Head of caudate nucleus (tissue), 42 donors: ENCODE measurements at places on chromosomes 3 and 15.

DNA sequence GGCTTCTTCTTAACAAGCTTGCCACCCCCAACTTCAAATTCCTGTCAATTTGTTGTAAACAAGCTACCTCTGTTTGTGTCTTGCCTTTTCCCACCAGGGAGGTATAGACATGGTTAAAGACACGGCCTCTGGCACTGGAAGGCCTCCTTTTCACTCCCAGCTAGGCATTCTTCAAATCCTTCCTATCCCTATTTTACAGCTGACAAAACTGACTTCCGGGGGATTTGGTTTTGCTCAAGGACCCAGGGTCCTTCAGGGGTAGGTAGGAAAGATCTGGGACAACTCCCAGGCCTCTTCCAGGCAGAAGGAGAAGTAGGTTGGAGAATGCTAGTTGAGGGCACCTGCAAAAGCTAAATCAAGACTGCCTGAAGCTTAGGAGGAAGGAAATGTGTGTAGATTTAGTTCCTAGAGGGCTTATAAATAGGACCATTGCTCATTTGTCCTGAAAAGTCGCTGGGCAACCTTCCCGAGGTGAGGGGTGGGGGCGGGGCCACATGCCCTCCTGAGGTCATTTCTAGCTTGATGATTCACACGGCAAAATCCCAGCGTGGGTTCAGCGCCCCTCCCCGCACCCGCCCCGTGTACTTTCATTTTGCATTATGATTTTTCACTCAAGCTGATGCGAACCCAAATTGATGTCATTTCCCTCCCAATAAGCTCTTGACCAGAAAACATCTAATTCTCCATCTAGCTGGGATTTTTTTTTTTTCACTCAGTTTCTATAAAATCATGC, 365.5 kb downstream of the SHQ1 start:
- DNase-seq, result no peak

- DNase-seq, result no peak
Measured at GRCh38 chr3:138459619-138460535, 25.5 kb downstream of the ESYT3 start.

DNA sequence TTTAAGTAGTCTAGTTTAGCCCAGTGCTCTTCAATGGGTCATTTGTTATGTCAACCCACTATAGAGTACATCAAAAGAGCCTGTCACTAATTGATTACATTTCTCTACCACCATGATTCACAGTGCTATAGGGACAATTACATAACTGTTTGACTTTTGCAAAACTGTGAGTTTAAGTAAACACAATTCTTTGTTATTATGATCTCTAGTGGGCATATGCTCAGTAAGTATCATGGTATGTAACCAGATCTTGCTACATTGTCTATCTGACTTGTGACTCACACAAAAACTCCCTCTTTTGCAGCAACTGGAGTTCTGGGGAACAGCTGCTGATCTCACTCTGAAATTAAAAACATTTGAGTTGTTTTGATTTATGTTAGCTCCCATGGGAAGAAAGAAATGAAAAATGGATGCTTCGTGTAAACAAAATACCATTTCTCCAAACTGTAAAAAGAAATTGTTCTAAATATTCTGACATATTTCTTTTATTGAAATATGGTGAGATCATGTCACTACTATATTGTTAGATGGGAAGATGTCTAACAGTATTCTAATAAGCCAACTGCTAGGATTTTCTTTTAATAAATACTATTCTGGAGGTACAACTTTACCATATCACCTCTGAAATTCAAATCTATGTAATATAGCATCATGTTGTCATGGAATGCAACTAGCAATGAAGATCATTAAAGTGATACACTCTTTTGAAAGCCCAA, 470.4 kb downstream of the ROBO1 start:
- no peak for DNase-seq

DNA sequence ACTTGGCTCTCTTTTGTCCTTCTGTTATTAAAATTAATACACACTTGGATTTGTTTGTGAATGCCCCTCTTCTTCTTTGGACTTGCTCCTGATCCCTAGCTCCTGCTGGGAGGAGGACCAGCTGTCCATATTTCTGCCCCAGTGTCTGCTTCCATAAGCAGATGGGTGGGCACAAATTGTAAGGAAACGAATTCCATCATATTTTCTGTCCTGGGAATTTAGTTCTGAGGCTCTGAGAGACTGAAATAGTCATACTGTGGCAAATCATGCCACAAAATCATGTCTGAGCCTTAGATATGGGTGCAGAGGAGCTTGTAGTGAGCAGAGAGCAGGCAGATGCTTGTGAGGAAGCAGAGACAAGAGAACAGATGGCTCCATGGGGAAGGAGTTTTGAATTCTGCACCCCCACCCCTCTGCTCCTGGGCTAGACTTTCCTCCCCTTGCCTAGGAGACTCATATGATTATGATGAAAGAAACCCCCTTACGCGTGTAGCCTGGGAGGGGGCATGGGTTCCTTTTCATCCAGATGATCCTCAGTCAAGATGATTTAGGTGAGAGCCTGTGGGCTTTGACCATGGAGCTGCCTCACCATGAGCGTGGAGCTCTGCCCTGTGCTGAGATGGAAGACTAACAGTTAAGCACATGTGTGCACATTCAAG, 50.6 kb downstream of the SV2B start:
- no peak for DNase-seq

GRCh38 chr15:55222588-55222987, 25.8 kb upstream of the RSL24D1 start:
- DNase-seq, result no peak

- no peak for DNase-seq
Measured at GRCh38 chr15:100895721-100896120, 16.1 kb downstream of the ALDH1A3 start.

DNA sequence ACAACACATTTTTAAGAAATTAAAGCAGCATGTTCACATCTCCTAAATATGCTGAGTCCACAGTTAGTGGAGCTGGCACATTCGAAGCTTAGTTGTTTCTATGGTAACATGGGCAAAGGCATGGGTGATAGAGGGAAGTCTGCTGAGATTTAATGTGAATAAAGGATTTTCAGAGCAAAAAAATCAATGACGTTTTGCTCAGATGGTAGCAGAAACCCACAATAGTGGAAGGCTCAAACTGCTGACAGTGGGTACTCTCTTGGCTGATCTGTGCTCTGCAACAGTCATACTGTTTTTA, 795.1 kb upstream of the ARPP21 start:
- DNase-seq, result no peak

DNA sequence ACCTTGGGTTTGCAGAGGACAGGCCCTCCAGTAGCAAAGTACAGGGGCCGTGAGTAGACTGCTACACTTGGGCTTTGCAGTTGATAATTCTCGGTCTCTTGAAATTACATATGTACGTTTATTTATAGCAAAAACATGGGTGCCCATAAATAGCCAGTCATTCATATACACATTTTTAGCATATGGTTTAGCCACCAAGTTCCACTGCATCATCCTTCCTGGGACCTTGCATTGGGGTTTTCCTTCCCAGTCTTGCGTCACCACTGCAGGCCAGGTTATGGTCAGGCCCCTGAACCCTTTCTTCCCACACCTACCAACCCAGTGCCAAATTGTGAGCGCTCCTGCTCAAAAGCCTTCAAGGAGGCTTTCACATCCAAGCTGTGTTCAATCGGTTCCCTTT, 12.7 kb downstream of the KLHL25 start:
- no peak for DNase-seq

- DNase-seq, result no peak
Measured at GRCh38 chr3:183375337-183375736, 53.1 kb downstream of the MCF2L2 start.

- DNase-seq, result no peak
Measured at GRCh38 chr3:129567176-129567705, 24.3 kb downstream of the H1-8 start.

DNA sequence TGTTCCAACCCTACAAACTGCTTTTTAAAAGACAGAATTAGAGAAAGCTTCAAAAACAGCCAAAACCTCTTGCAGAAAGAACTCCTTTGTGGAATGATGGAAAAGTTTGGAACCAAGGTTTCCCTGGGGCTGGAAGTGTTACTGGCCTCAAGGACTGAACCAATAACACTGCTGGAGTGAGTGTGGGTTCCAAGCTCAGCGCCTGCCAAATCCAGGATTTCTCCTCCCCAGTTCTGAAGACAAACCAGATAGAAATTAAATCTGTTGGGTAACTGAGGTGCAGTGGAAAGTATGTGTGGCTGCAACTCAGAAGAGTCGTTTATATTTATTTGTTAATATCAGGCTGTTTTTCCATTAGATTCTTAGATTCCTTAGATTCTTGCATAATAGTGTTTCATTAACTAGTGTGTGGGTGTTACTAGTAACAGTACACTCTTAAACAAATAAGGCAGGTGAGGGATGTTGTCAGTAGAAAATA, 66.5 kb upstream of the FNDC3B start:
- no peak for DNase-seq

DNA sequence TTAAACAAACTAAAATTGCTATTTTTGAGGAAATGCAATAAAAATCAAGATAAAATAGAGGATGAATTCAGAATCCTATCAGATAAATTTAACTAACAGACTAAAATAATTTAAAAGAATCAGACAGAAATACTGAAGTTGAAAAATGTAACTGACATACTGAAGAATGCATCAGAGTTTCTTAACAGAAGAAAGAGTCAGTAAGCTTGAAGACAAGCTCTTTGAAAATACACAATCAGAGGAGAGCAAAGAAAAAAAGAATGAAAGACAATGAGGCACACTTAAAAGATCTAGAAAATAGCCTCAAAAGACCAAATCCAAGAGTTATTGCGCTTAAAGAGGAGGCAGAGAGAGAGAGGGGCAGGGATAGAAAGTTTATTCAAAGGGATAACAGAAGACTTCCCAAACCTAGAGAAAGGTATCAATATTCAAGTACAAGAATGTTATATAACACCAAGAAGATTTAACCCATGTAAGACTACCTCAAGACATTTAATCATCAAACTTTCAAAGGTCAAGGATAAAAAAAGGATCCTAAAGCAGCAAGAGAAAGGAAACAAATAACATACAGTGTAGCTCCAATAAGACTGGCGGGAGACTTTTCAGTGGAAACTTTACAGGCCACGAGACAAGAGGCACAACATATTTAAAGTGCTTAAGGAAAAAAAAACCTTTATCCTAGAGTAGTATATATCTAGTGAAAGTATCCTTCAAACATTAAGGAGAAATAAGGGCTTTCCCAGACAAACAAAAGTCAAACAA, 24.7 kb downstream of the PEAK1 start:
- no peak for DNase-seq

- no peak for DNase-seq
Measured at GRCh38 chr3:160698599-160699195, 21.7 kb downstream of the ARL14 start.

DNA sequence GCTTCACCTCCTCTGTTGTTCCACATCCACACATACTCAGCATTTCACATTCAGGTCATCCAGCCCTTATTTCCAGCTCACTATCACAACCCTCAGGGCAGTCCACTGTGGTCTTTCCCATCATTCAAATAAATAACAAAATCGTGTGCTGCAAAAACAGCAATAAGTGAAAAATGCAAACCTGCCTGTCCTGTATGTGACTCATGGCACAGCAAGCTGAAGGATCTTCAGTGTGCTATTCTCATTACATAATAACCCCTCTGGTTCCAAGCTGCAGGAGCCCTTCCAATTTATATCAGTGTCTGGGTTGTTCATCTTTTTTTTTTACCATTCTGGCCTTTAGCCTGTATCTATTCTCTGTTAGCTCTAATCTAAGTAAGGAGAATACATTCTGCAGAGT, 185.3 kb upstream of the UBE2E2 start:
- no peak for DNase-seq

- no peak for DNase-seq
Measured at GRCh38 chr3:72630969-72631344, 217.3 kb downstream of the SHQ1 start.

- no peak for DNase-seq
Measured at GRCh38 chr15:55250392-55250791, 39.2 kb downstream of the RAB27A start.

- peak; percentile 32 for DNase-seq
Measured at GRCh38 chr3:194137506-194138474, 1.8 kb downstream of the HES1 start.

- no peak for DNase-seq
Measured at GRCh38 chr3:131174752-131175151, 148.1 kb downstream of the NEK11 start.

DNA sequence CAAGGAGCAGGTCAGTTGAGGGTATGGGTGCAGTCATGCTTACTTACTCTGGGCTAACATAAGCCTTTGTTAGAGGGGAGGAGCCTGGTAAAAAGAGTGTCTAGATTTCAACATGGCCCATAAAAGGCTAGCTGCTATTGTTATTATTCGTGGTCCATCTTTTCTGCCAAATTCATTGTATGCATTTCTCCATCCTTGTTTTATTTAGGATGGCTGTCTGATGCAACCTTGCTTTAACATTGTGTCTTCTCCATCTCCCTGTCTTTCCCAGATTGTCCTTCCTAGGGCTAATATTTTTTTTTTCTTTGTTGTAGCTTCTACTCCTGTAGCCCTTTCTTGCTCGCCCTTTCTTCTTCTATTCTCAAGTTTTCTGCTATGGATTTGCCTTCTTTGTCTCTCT, 12.6 kb downstream of the RBMS3 start:
- no peak for DNase-seq
